SK-N-SH treated with all-trans-retinoic acid at 6 μM for 48 hours (cell line): ENCODE measurements at places on chromosomes 7 and 10.
A peak's percentile ranks its signal among the peaks of the same experiment; 100 is the strongest.

DNA sequence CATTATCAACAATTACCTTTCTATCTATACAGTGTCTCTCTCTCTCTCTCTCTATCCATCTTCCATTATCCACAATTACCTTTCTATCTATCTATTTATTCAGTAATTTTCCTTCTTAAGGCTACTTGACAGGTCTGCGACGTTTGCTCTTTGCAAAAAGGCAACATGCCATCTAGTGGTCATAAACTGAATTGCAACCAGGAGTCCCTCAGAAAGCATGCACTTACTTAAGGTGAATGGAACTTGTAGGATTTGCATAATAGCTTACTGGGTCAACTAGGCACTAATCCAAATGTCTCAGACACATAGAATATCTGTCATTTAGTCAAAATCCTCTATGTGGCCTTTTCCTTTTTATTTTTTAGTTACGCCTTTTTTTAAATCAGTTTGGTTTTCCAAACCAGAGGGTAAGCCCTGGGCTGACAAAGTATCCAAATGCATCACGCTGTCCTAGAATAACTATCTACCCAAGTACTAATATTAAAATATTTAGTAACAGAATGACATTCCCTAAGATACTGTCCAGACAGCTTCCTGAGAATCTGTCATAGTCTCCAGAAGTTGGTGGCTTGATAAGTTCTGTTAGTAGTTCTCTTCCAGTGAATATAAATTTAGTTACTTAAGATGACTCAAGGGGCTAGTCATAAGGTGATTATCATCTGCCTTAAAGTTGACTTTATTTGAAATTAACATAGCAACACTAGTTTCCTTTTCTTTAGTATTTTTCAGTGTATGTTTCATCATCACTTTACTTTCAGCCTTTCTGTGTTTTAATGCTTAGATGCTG is 208.3 kb downstream of the PPP1R3A start:
- peak; percentile 99 for ATAC-seq

- ATAC-seq, result no peak
Measured at GRCh38 chr10:34538281-34538829, 276.7 kb downstream of the PARD3 start.

DNA sequence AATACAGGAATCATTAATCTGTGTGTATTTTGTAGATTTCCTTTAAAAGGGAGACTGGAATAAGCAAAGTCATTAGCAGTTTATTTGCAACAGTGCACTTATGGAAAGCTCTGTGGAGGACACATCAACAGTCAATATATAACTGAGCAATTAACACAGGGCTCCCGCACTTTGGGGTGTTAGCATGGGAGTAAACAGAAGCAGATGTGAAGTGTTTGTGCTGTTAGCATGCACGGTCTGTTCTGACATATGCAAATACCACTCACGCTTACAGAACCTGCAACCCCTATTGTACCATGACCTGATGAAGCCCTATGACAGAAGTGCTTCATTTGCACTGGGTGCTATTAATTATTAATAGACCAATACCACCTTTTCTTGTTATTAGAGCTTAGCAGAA is 118.9 kb downstream of the PPP1R3A start:
- ATAC-seq, result no peak

DNA sequence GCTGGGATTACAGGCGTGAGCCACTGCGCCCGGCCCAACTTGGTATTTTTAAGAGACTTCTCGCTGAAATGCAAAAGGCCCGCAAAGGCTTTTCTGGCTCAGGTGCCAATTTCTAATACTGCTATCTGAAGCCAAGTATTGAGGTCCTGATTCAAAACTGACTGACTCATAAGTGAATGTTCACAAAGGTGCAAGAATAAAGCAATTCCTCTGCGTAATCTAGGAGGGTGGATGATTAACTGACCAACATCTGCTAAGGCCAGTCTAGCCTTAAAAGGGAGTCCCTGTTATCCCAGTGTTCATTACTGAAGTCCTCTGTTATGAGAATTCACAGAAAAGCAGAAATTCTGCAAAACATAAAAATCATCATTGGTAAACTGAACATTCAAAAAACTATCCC is 111.4 kb downstream of the SRPK2 start:
- no peak for ATAC-seq

- ATAC-seq, result no peak; the same call in 2 of the 3 replicates
Measured at GRCh38 chr7:74569501-74570075, 87.9 kb upstream of the GTF2I start.

DNA sequence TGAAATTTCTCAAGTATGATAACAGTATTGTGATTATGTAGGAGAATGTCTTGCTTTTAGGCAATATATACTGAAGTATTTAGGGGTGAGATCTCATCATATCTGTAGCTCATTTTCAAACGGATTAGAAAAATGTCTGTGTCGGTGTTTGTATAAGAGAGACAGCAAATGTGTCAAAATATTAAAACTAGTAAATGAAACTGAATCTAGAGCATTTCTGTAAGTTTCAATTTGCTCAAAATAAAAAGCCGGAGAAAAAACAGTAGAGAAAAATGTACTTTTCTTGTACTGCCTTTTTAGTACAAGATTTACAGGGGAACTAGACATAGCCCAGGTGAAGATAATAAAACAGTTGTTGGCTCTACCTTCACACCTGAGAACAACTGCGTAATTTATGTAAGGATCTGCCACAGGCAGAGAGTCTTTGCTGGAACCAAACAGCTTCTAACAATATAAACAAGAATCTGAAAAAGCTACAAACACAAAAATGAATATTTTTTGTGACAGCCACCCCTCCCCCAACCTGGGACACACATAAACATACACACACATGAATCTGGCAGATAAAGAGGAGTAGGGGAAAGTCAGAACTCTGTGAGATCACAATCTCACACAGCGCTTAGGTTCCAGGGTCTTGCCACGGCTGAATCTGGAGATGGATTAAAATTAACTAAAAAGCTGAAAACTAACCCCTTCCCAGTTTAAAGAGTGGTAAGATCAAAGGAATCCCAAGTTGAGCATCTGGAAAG is 153.3 kb downstream of the AVL9 start:
- 0 out of 3 replicates have a peak, but pooled peaks have one; percentile 21 for ATAC-seq

DNA sequence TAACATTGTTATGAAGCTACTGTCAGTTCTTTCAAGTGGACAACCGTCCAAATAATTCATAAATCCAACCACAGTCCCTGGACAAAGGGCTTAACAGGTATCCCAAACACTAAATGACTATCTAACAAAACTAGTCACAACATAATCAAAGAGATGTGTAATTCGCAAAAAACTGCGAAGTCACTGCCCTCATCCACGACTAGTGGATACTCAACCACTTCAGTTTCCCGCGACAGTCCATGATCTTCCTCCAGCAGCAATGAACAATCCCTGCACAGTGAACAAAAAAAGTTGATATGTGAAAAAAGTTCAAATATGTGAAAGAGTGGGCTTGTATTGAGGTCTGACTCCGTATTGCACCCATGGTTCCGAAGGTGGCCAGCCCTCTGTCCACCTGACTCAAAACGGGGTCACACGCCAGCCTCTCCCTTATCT is 287 bp downstream of the DCLRE1A start:
- peak; percentile 9 for ATAC-seq

GRCh38 chr10:98006266-98006665 is 24.2 kb downstream of the CRTAC1 start:
- ATAC-seq, result no peak

DNA sequence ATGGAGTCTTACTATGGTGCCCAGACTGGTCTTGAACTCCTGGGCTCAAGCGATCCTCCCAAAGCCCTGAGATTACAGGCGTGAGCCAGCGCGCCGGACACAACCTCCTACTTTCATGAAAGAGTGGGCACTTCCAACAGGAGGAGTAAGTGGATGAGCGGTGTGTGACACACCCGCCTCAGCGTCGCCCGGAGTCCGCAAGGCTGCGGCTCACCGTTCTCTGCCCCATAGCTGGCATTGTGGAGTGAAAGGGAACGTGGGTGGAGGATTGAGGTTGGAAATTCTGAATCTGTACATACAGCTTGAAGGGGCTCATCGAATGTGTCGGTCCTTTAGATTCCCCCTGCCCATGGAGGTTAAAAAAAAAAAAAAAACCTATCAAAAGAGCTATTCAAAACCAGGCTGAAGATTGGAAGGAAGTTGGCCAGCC is 524 bp upstream of the PRXL2A start:
- ATAC-seq, result peak; percentile 68

DNA sequence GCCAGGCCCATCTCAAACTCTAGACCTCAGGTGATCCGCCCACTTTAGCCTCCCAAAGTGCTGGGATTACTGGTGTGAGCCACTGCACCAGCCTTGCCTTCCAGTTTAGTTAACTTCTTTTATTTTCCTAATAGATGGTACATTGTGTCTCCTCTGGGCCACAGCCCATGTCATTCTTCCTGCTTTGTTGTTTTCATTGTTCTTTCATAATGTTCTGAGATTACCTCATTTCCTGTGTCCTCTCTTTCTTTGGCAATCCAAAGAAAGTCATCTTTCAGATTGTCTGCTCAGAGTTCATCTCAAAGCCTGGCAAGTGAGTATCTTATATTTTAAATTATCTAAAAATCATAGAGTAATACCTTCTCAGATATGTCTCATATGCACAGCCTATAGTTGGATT is at the start of gene OLAH:
Gene OLAH, plus strand, starts transcription at position 270 of the 400 bp plus-strand sequence. CDS start 3,346 bp downstream, outside the sequence.
- no peak for ATAC-seq

DNA sequence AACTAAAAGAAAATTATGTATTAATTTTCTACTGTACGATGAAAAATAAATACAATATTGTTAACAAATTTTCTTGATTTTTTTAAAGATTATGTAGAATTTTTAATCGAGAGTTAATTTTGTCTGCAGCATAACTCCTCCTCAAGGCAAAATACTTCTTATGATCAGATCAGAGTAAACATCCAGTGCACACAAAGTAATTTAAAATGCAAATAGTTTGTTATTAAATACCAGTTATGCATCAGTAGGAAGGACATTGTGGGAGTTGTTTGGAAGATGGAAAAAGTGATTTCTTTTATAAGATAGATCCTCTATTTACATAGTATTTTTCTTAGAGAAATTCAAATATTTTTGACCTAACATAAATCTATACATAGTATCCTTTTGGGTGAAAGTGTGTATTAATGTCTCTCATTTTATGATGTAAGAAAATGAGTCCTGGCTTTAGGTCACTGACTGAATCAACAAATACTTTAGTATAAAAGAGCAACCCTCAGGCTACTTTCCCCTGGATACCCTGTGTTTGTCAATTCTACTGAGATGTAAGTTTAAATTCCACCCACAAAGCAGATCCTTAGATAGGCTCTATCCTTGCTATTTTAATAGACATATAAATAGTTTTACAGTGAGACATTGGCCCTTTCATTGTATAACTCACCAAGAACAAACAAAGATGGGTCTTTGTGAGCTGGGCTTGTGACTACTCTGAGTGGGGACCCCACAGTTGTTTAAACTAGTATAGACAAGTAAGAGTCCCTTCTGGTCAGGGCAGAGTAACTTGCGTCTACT is 1133.7 kb downstream of the GATA3 start:
- no peak for ATAC-seq

GRCh38 chr7:16811551-16811950 is 6.8 kb upstream of the AGR2 start:
- ATAC-seq, result no peak

- no peak for ATAC-seq
Measured at GRCh38 chr10:71604324-71605018, 115.1 kb downstream of the C10orf105 start.

DNA sequence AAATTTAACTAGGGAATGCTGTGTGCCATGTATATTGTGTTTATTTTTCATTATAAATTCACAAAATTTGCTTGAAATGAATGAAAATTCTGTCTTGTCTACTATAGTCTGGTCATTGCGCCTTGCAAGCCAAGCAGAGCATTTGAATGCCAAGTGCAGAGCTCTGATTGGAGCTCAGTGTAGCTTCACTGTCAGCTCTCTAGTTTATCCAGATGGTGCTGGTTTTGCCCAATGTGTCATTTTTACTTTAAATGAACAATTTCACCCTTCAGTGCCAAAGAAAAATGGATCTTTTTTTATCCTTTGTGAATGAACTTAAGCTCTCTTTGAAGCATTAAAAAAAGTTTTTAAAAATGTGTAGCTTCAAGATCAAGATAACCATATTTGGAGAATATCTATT is 225.6 kb upstream of the CACNA2D1 start:
- no peak for ATAC-seq

GRCh38 chr10:45607276-45607675 is 65.3 kb downstream of the ZFAND4 start:
- no peak for ATAC-seq

GRCh38 chr7:39407137-39407536 is 159.1 kb upstream of the YAE1 start:
- no peak for ATAC-seq

DNA sequence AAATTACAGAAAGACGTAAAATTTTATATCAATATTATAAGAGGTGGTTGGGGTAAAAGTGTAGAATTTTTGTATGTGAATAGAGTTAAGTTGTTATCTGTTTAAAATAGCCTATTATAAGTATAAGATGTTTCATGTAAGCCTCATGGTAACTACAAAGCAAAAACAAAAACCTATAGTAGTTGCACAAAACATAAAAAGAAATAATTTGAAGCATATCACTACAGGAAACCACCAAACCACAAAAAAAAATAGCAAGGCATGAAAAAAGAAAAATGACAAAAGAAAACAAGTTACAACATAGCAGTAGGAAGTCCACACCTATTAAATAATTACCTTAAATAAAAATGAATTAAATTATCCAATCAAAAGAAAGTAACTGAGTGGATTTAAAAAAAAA is 12.4 kb upstream of the GSTK1 start:
- no peak for ATAC-seq

- ATAC-seq, result no peak; the same call in 2 of the 3 replicates
Measured at GRCh38 chr7:117041007-117041406, 87.7 kb downstream of the ST7 start.

GRCh38 chr7:105204520-105204919 is 184.2 kb downstream of the SRPK2 start:
- no peak for ATAC-seq

DNA sequence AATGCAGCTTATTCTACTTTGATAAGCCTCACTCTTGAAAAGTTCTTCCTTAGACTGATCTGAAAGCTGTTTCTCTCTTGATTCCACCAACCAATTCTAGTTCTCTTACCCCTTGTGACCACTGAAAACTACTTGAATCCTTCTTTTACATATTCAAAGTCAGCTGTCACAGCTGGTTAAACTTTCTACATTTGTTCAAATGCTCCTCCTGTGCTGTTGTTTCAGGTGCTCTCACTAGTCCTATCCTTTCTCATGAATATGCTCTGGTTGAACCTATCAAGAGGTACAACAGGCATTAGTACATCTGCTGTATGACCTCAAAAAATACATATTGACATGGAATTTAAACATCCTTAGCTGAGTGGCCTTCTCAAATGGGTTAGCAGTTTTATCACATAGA is 91.5 kb downstream of the MYO3A start:
- ATAC-seq, result no peak

GRCh38 chr7:303425-303824 is 13.5 kb downstream of the FOXL3 start:
- no peak for ATAC-seq

- no peak for ATAC-seq
Measured at GRCh38 chr7:148687555-148687954, 11.1 kb upstream of the CUL1 start.

DNA sequence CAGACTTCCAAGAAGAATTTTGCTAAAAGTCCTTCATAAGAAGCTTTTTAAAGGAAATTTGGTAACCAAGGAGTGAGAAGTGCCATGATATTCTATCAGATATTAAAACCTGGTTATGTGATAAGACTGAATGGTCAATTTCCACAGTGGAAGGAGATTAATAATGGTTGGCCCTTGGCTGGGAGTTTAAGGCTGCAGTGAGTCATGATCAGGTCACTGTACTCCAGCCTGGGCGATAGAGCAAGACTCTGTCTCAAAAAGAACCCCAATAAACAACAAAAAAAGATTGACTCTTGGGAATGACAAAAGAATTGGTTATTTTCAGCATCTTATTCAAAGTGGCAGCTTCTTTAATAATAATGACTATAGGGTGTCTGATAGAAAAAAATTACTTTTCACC is 37.2 kb downstream of the EXOC4 start:
- ATAC-seq, result peak; percentile 69

- ATAC-seq, result no peak
Measured at GRCh38 chr10:128898916-128899195, 568.2 kb upstream of the MGMT start.
